HTR-8/SVneo (cell line): ENCODE measurements at places on chromosomes 5 and 9.

- no peak for DNase-seq
Observed at GRCh38 chr5:178993236-178993765, 1.8 kb downstream of the GRM6 start.

DNA sequence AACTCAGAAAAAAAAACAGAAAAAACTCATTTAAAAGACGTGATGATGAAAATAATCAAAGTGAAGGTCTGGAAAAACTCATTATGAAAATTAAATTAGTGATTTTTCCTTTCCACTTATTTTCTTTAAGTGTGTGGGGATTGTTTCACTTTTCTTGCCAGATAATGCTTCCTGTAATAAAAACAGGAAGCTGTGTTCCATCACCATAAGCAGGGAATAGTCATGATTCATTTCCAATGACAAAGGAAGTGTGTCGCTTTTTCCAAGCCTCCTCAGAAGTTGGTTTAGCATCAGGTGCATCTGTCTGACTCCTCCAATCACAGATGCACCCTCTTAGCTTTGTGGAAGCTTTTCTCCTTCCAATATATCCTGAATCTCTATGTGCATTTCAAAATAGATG is 2068.7 kb downstream of the MAT2B start:
- DNase-seq = no peak

GRCh38 chr5:147554261-147554817 is 44.5 kb upstream of the DPYSL3 start:
- no peak for DNase-seq

DNA sequence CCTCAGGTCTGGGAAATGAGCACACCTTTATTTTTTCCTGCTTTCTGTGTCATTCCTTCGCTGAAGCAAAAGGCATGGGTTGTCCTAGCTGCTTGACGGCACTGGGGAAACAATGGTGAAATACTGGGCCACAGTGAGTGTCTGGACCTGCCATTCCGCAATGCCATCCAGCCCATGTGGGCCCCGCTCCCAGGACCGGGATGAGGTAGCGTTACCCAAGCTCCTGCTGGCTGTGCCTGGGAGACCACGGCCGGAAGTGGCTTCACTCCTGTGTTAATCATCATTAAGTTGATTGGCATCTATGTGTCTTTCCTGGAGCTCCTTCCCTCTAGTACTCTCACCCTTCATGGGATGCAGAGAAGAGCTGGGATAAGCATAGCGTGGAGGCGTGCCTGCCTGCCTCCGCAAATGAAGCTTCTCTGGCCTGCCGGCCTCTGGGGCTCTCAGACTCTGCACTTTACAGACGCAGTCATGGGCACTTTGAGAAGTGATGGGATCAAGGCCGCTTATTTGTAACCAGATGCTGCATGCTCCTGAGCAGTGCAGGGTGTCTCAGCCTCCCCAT is 16.5 kb upstream of the SMIM32 start:
- no peak for DNase-seq

GRCh38 chr5:113034182-113034773 is 57.7 kb downstream of the DCP2 start:
- DNase-seq = no peak

GRCh38 chr9:135339378-135339973 is 140.1 kb upstream of the PPP1R26 start:
- DNase-seq = no peak

GRCh38 chr5:150758203-150758530 is 650 bp downstream of the DCTN4 start:
- no peak for DNase-seq

DNA sequence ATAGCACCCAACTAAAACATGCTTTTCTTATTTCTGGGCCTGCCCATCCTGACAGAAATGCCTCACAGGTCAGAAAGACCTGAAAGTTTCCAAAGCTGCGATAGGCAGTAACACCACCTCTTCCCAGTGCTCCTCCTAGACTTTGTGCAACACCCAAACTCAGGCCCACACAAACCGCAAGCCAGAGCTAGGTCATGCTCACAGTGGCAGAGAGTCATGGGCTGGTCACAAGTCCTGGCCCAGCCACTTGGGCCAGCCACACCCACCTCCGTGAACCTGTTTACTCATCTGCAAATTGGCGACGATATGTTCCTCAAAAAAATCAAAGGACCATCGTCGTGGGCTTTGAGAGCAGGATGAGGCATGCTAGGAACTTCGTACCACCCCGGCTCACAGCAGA is 44.0 kb upstream of the SLC25A51 start:
- DNase-seq = no peak

DNA sequence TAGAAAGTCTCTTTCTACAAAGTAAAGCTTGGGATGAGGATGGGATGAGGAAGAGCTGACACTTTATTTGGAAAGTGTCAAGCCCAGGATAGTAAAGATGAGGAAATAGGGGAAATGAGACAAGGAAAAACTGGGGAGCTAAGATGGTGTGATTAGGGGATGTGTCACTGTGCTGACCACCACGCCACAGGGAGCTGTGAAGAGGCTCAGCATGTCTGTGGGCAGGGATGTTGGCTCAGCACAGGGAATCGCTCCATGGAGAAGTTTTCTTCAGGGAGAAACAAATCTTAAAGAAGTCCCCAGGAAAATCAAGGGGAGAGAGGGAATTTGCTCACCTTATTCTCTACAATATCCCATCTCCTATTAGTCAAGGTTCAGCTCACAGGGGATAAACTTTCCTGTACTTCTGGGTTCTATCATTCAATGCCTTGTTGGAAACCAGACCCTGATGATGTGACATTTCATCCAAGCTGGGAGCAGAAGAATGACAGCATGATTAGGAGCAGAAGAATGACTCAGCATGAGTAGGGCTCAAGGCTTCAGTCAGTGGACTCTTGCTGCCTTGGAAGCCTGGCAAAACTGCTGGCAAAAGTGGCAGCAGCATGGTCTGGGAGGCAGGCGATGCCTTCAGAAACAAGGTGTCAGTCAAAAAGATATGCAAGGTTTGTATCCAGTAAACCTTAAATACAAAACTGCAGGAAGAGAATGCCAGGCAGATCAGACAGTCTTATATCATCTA is 4.9 kb downstream of the HSPB3 start:
- no peak for DNase-seq

GRCh38 chr9:88952086-88952615 is 39.1 kb upstream of the S1PR3 start:
- no peak for DNase-seq

GRCh38 chr9:7176561-7176960 is 418.8 kb downstream of the KDM4C start:
- DNase-seq = no peak

DNA sequence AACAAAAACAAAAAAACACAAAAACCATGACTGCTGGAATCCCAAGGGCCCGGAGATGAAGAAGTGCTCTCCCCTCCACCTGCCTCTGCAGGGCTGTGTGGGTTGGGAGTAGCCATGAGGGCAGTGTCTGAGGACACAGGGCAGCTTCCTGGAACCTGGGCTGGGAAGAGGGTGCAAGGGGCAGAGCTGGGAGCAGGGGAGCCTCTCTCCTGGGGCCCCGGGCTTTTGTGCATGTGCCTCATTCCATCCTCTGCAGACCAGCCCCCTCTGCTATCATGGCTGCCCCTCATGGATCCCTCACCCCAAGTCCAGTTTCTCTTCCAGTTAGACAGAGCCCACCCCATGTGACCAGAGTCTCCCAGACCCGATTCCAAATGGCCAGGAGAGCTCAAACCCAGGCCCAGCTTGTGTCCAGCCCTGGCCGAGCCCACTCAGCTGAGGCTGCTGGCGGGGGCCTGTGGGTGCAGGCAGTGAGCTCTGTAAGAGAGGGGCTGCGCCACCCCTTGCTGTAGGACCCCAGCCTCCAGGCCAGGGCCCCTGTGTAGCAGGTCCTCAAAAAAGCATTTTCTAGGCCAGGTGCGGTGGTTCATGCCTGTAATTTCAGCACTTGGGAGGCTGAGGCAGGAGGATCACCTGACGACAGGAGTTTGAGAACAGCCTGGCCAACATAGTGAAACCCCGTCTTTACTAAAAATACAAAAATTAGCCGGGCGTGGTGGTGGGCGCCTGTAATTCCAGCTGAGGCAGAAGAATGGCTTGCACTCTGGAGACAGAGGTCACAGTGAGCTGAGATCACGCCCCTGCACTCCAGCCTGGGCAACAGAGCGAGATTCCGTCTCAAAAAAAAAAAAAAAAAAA is 44.5 kb downstream of the PLPP7 start:
- DNase-seq = no peak

- no peak for DNase-seq
Observed at GRCh38 chr9:101636247-101636646, 41.5 kb upstream of the PPP3R2 start.

GRCh38 chr5:158287643-158288271 is 428.8 kb upstream of the CLINT1 start:
- DNase-seq = peak; percentile 3

DNA sequence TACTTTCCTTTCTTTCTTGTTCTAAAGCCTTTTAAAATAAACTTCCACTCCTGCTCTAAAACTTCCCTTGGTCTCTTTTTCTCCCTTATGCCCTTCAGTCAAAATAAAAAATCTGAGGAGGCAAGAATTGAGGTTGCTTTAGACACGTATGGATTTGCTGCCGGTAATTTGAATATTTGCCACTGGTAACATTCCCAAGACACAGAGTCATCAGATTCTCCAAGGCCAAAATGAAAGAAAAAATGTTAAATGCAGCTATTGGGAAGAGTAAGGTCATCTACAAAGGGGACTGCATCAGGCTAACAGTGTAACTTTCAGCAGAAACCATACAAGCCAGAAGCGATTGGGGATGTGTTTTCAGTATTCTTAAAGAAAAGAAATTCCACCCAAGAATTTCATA is 311.1 kb downstream of the CDH18 start:
- peak; percentile 1 for DNase-seq

DNA sequence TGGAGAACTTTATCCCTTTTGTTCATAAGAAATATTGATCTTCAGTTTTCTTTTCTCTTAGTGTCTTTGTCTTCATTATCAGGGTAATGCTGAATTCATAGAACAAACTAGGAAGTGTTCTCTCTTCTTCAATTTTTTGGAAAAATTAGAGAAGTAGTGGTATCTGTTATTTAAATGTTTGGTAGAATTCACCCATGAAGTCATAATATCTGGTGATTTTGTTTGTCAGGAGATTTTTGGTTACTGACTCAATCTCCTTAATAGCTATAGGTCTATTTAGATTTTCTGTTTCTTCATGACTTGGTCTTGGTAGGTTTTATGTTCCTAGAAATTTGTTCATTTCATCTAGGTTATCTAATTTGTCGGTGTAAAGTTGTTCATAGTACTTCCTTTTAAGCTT is 45.4 kb upstream of the STARD4 start:
- no peak for DNase-seq

DNA sequence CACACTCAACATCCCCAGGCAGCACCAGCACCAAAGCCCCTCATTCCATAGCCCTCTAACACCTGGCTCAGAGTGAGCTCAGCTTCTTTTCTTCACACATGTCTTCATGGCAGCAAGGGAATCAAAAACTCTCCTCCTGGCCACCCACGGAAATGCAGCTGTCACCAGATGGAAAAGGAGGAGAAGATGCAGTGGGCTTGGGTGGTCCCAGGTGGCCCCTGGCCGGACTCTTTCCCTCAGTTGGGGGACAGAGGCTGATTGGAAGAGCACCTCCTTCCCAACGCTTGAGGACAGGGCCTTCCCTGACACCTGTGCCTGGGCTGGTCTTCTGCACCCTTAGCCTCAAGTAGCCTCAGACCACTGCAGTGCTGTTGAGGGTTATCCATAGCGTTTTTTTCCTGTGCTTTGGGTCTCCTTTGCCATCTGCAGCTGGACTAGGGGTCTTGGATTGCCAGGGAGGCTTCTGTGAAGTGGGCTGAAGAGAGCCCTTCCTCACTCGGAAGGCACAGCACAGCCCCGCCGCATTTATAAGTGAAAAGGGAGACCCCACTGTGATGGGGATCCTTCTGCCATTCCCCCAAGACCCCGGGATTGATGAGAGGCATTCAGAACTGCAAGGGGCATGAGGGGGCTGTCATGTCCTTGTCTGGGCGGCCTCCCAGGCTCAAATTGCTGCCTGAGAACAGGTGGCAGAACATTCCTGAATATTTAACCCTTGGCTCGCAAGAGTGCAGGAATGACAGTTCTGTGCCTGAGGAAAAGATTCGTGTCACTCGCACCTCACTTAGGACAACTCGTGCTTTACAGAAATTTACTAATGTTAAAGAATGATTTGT is 200.0 kb downstream of the AUH start:
- no peak for DNase-seq
